ENCODE measurements at places on chromosomes 3 and 15.

GRCh38 chr15:80645494-80646065 is 49.5 kb upstream of the ABHD17C start:
- no peak for DNase-seq

DNA sequence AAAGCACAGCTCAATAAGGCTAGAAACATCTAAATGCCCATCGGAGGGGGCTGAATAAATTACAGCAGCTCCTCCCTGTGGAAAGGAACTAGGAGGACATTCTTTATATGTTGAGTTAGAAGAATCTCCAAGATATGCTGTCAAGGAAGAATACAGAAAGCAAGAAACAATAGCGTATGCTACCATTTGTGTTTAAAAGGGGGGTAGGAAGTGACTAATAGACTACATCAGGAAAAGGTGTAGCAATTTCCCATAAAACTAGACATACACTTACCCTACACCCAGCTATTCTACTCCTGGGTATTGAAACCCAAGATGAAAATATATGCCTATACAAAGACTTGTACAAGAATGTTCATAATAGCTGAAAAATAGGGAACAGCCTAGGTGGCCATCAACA is 21.6 kb downstream of the SEC61A1 start:
- no peak for DNase-seq

DNA sequence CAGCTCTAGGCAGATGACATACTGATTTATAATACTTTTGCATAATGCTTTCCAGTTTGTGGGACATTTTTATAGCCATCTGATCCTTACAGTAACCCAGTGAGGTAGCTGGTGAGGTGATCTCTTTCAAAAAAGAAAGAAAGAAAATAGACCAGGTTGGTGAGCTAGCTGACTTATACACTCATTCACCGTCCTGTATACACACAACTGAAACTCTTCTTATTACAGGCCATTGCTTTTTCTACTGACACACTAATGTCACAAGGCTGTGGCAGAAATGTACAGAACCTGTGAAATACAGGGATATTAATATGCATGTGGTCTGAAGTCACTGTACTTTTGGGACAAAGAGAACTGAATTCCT is 150.2 kb upstream of the BHLHE40 start:
- no peak for DNase-seq

GRCh38 chr3:150183678-150184425 is 213.2 kb upstream of the PFN2 start:
- DNase-seq = peak; percentile 36

- no peak for DNase-seq
Observed at GRCh38 chr3:17232442-17232841, 347.7 kb downstream of the PLCL2 start.

- DNase-seq = no peak
Observed at GRCh38 chr3:149497966-149498670, 23.6 kb downstream of the TM4SF4 start.

- DNase-seq = no peak
Observed at GRCh38 chr15:33045066-33045810, 149.3 kb downstream of the FMN1 start.

GRCh38 chr15:74657846-74658245 is 38.0 kb downstream of the EDC3 start:
- no peak for DNase-seq

GRCh38 chr3:52801839-52802238 is 7.2 kb downstream of the ITIH3 start:
- DNase-seq = no peak

DNA sequence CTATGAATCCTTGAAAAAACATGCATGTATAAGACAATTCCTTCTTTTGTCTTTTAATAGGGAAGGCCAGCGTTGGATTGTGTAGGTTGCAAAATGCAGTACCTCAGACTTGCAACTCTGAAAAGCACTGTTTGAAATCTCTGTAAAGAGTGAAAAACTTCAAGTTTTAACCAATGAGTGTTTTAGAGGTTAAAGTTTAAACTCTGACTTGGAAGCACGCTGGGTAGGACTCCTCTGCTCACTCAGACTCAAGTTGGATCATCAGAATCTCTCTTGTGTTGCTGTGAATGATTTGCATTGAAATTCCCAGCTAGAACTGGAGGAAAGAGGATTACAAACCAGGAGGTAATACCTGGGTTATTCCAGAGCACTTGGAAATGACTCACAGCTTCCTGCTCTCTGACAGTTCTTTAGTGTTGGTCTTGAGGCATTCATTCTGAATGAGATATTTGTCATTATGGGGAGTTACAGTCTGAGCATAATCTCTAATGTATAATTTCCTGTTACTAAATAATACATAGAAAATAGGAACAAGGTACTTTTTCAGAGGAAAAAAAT is 49.1 kb downstream of the PLS1 start:
- DNase-seq = no peak

DNA sequence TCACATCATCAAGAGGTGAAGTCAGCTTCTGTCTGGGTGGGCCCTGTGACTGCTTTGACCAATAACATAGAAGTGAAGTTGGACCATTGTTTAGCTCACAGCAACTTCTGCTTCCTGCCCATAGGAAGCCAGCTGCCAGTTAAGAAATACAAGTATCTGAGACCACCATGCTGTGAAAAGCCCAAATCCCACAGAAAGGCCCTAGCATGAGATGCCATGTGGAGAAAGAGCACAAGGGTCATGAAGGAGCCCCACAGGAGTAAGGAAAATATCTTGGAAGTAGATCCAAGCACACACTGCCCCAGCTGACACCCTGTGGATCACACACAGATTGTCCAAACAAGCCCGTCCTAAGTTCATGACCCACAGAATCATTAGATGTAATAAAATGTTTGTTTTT is 28.5 kb downstream of the RTP4 start:
- DNase-seq = no peak

GRCh38 chr15:97144377-97144711 is 813.8 kb downstream of the NR2F2 start:
- DNase-seq = no peak

DNA sequence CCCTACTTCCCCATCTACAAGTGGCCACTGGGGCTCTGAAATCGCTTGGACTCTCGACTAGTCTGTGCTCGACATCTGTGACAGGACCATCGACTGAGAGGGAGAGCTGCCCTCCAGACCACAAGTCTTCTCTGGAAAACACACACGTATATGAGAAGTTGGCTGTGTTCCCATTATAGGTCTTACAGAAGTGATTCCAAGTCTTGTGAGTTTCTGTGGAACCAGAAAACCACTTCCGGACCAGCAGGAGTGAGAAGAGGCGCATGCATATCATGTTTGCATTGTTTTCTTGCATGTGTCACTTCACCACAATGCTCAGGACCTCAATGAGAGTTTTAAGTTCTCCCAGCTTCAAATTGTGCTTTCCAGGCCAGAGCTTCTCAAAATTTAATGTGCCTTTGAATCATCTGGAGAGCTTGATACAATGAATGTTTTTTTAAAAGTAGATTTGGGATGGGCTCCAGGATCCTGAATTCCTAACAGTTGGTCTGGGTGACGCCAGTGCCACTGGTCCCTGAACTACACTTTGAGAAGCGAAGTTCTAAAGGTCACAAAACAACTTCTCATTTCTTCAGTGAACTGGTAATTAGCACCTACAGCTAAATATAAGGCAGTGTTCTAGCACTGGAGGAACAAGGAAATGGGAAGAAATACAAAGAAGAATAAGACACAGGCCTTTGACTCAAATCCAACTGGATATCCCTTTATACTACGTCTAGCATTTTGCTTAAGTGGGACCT is 15.7 kb downstream of the LIPC start:
- no peak for DNase-seq

GRCh38 chr15:67242708-67243111 is 11.8 kb downstream of the AAGAB start:
- DNase-seq = no peak

DNA sequence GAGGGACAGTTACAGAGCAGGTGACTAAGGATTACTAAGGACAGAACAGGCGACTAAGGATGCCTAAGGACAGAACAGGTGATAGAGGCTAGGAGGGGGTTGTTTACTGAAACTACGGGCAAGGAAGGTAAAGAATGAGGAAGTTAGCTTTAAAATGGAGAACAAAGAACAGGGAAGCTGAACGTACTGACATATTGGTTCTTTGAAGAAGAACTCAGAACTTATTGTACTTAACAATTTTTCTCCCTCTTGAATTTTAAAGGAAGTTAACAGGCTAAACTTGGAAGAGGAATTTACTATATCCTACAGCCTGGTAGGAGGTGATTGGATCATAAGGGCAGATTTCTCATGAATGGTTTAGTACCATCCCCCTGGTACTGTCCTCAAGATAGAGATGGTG is 290.2 kb downstream of the SHQ1 start:
- no peak for DNase-seq

DNA sequence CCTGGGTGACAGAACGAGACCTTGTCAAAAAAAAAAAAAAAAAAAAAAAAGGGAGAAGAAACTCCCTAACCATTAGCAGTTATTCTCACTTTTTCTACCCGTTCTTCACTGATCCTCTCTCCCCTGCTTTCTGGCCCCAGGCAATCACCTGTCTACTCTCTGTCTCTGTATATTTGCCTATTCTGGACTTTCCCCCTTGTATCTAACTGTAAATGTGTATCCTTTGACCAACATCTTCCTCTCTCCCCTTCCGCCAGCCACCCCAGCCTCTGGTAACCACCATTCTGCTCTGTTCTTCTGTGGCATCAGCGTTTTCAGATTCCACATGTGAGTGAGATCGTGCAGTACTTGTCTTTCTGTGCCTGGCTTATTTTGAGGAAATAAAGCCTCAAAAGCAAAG is 6.9 kb downstream of the CYFIP1 start:
- no peak for DNase-seq

DNA sequence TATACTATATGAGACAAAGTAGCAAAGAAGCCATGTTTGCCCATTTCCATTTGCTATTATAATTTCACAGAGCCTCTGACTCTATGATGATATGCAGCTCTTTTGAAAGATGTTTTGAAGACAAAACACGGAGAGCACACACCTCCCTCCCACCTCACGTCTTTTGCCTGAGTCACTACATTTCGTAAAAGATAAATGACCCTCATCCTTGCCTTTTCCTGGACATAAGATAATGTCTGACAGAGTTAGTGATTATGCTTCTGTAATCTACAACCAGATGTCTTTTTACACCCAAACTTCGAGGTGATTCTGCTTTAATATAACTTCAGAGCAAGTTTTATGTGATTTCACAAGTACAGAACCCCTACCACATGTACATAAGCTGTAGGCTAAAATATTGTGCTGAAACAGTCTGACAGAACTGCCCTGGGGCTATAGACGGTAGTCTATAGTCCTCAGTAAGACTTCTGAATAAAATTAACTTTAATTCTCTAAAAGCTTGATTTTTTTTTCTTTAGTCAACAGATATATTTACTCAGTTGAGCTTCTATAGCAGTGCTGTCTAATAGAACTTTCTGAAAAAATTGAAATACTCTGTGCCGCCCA is 99.9 kb downstream of the CD200R1L start:
- DNase-seq = no peak

GRCh38 chr15:63971427-63971805 is 74.9 kb downstream of the DAPK2 start:
- no peak for DNase-seq

DNA sequence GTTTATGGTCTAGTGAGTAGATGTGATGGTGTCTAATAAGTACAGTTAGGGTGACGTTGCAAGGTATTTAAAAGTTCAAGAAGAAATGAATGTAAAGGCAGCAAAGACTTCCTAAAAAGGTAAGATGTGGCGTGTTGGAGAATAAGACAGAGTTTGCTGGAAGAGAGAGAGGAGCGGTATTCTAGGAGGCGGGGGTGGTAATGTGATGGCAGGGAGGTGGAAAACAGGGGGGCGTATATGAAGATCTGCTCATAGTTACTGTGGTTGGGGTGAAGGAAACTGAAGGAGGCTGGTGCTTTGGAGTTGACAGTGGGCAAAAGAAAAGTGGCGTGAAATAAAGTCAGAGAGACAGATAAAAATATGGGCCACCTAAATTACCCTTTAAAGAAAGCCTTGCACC is 164.9 kb upstream of the LRRN1 start:
- no peak for DNase-seq

- no peak for DNase-seq
Observed at GRCh38 chr3:19363071-19363470, 214.8 kb downstream of the KCNH8 start.

DNA sequence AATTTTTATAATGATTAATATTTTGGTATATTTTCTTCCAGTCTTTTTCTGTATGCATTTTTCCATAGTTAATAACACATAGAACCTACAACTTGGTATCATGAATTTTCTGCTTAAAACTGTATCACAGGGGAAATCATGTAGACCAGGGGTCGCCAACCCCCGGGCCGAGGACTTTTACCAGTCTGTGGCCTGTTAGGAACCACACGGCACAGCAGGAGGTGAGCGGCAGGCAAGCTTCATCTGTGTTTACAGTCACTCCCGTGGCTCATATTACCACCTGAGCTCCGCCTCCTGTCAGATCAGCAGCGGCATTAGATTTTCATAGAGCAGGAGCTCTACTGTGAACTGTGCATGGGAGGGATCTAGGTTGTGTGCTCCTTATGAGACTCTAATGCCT is 54.7 kb downstream of the RPL22L1 start:
- DNase-seq = peak; percentile 70

DNA sequence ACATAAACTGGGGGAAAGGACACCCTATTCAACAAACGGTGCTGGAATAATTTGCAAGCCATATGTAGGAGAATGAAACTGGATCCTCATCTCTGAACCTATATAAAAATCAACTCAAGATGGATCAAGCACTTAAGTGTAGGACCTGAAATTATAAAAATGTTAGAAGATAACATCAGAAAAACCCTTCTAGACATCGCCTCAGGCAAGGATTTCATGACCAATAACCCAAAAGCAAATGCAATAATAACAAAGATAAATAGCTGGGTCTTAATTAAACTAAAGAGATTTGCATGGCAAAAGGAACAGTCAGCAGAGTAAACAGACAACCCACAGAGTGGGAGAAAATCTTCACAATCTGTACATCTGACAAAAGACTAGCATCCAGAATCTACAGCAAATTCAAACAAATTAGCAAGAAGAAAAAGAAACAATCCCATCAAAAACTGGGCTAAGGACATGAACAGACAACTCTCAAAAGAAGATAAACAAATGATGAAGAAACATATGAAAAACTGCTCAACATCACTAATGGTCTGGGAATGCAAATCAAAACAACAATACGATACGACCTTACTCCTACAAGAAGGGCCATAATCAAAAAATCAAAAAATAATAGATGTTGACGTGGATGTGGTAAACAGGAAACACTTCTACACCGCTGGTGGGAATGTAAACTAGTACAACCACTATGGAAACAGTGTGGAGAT is 408.7 kb downstream of the CNTN6 start:
- DNase-seq = no peak

GRCh38 chr3:116211901-116212300 is 233.4 kb downstream of the LSAMP start:
- DNase-seq = no peak

All from NCI-H187 (cell line).